Posterior vena cava (tissue), 2 donors: ENCODE measurements at places on chromosomes 2 and 18. TPM values are rescaled to one million over a fixed set of nuclear protein-coding genes. Genes with fewer than 3 reads are reported as not detected.

DES gene
- 6,561 TPM for total RNA-seq

GRCh38 chr2:197993363-197993762 lies 189.0 kb downstream of the PLCL1 start:
- DNase-seq = no peak

- no peak for DNase-seq
Observed at GRCh38 chr2:236286873-236287545, 22.8 kb upstream of the ASB18 start.

GRCh38 chr18:8661754-8662559 lies 43.4 kb upstream of the MTCL1 start:
- DNase-seq = no peak

GRCh38 chr2:148508878-148509287 lies 135.7 kb upstream of the EPC2 start:
- DNase-seq = no peak

DNA sequence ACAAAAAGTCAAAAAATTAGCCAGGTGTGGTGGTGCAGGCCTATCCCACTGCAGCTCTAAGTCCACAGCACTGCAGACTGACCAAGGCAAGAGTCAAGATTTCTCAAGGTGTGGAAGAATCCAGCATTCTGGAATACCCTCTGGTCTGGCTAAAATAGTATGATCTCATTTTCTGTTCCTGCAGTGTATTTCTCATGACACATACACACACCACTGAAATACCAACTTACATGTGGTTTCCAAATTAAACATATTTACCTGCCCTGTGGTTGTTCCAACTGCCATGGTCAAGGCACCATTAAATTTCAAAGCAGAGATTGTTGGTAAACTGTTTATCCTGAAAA lies 30.9 kb downstream of the NOL10 start:
- no peak for DNase-seq
